ENCODE measurements at places on chromosomes 6 and 20.
A peak's percentile ranks its signal among the peaks of the same experiment; 100 is the strongest.

DNA sequence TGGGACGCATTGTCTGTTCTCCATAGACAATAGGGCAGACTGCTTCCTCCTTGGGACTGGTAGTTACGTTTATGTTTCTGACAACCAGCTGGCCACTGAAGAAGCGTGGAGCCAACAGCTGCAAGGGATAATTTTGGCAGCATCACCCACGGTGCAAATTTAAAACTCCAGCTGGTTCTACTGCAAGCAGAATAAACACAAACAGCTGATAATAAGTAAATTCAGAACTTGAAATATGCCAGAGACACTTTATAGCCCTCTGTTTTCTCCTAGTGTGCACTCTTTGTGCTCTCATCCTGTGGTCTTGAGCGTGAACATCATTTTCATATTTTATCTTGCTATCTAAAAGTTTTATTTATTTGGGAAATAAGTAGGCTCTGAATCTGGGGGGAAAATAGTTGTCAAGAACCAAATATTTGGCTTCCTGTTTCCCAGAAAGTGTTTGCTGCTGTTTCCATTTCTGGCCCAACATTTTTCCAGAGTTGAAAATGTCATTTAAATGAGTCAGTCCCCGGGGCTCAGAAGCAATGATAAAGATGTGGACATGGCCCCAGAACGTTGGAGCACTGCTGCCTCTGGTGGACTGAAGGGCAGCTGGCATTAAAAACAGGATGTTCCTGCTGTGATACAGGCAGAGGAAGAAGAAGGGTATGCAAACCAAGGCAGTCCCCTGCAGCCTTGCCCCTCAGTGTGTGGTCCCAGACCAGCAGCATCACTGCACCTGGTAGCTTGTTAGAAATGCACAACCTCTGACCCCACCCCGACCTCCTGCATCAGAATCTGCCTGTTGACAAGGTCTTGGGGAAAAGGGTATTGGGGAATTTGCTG, 12.5 kb upstream of the THBD start:
- DNase-seq: no peak

- no peak for DNase-seq
Measured at GRCh38 chr6:11766589-11767450, 11.8 kb downstream of the ADTRP start.

DNA sequence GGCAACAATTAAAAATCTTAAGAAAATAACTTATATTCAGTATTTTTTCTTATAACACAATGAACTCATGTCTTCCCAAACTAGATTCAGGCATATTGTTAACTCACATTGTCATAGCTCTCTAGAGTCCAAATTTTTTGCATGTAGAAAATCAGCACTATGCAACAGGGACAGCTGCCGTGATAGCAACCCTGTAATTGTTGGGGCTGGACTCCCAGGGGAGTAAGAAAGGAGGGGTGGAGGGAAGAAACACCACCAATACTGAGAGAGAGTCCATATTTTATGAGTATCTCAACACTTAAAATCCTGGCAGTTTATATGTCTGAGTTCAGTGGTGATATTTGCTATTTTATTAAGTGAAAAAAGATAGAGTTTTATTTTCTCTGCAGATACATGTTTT, 89.6 kb upstream of the HS3ST5 start:
- no peak for DNase-seq

DNA sequence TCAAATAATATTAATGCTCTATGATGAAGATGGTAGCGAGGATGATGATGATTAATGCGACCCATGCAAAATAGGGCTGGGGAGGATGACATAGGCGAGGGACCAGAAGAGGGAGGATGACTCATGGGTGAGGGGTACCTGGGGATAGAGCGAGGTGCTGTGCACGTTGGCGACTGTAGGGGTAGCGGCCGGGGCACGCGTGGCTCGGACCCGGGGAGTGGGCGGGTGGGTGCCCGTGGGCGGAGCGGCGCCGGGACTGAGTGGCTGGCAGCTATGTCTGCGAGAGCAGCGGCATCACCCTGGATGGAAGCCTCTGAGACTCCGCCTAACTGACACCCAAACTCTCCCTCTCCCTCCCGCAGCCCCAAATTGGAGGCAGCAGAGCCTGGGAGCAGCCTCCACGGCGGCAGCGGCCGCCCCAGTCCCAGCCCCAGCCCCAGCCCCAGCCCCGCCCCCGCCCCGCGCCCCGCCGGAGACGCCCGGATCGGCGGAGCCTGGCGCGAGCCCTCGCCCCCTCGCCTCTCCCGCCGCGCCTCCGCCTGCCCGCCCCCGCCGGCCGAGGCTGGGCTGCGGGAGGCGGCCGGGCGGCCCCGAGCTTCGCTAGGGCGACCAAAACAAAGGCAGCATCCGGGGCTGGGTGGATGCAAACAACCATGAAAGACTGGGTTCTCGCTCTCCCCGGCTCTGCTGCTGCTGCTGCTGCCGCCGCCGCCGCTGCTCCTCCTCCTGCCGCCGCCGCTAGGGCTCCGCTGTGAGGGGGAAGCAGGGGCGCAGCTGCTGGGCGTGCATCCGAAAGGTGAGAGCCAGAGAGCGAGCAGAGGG, at the start of gene RIMS1:
Gene RIMS1, plus strand, starts transcription at position 367 of the 822 bp plus-strand sequence. CDS start 474 bp downstream, outside the sequence.
- DNase-seq: no peak

DNA sequence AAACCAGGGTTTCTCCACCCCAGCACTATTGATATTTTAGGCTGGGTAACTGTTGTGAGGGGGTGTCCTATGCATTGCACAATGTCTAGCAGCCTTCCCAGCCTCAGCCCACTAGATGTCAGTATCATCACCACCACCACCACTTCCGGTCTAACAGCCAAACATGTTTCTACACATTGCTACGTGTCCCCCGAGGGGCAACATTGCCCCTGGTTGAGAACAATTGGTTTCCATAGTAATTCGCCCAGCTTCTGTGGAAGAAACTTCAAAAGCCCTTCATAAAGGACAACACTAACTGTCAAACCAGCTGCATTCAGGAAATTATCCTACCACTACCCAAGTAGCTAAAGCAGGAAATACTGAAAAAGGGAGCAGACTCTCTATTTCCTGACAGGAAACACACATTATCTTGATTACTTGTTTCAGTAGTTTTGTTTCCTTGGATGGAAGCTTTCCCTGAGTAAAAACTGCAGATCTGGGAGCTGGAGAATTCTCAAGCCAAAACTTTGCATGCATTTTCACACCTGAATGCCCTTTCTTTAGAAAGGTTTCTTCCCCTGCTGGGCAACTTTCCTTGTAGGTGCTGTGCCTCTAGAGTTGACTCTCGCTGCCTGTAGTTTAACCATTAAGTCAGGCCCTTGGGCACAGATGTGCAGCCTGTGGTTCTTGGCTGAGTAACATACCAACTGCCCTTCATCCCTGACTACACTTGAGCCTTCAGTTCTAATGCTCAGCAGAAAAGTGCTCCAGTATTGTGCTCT, 23.6 kb downstream of the PKHD1 start:
- peak; percentile 81 for DNase-seq

GRCh38 chr6:167116109-167116837, 6.6 kb upstream of the CCR6 start:
- DNase-seq: no peak

GRCh38 chr6:43107344-43108062, 31.4 kb downstream of the PTK7 start:
- DNase-seq: no peak

DNA sequence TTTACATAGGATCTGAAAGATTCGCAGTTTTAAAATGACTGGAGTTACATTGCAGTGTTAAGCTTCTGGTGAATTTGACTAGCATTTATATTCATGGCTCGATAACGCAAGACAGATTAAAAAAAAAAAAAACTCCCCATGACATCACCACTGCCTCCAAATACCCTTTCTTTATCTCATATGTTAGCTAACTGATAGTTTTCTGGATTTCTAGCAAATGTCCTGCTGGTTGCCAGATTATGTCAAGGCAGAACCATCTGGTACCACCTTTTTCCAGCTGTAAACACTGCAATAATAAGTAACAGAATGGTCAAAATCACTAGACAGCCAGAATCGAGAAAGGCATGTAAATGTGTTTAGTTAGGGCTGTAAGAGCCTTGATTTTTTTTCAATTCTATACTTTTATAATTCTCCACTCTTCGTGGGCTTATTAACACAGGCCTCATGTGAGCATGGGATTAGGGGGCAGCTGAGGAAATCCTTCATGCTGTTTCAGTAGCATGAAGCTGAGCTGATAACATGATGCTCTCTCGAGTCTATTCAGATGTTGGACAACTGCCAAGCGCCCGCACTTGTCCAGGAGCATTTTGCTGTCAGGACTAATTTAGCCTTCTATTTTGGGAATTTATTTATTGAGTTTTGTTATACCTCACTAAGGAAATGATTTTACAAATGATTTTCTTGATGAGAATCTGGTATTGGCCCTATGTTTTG, 166.0 kb upstream of the SCGN start:
- no peak for DNase-seq

DNA sequence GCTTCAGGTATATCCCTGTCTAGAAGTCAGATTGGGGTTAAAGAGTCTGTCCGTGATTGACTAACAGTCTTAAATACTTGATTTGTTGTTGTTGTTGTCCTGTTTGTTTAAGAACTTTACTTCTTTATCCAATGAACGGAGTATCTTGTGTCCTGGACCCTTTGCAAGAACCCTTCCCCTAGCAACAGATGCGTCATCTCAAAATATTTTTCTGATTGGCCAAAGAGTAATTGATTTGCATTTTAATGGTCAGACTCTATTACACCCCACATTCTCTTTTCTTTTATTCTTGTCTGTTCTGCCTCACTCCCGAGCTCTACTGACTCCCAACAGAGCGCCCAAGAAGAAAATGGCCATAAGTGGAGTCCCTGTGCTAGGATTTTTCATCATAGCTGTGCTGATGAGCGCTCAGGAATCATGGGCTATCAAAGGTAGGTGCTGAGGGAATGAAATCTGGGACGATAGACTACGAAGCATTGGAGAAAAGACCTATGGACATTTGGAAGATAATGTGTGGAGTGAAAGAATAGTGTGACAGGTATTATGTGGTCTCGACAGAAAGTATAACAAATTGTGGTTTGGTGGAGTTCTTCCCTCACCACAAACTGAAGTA, at the start of gene HLA-DRA:
Gene HLA-DRA, plus strand, starts transcription at position 286 of the 613 bp plus-strand sequence. Its CDS starts 64 bp downstream, at position 350.
- DNase-seq: peak; percentile 80

GRCh38 chr6:48883116-48883515, 579.9 kb downstream of the MMUT start:
- DNase-seq: no peak

- no peak for DNase-seq
Measured at GRCh38 chr20:42379385-42379784, 761.2 kb upstream of the CHD6 start.

GRCh38 chr20:34618676-34619075, 58.2 kb downstream of the PIGU start:
- DNase-seq: no peak

DNA sequence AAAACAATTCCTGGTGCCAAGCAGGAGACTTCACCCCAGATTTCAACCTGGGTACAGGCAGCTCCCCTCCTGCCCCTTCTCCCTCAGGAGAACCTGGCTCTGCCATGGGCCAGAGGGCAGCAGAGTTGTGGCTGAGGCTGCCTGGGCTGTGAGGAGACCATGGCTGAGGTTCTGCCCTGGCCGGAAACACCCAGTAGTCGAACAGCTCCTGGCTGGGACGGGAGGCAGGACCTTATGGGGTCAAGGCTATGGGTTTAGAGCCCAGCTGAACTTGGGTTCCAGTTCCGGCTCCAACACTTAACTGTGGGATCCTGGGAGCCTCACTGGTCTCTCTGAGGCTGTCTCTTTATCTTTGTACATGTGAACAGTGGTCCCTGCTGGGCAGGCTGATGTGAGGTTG, 8.5 kb downstream of the C6orf132 start:
- DNase-seq: no peak

- no peak for DNase-seq
Measured at GRCh38 chr6:25882051-25882496, 8.0 kb upstream of the SLC17A3 start.

GRCh38 chr20:3613821-3614440, 49.3 kb downstream of the GFRA4 start:
- no peak for DNase-seq

DNA sequence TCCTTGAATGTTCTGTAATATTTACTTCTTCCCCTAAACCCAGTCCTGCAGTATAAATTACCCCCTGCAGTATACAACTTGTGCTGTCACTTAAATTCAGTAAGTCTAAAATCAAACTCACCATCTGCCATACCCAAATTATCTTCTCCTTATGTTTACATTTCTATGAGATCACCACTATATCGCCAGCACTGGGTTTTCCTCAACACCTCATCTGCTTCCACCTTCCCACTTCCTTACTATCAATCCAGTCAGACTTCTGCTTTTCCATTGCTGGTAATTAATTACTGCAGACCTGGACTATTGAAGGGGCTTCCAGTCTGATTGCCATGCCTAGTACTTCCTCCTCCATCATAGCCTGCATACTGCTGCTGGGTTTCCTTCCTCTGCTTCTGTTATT, 15.2 kb downstream of the EFHC1 start:
- DNase-seq: no peak

DNA sequence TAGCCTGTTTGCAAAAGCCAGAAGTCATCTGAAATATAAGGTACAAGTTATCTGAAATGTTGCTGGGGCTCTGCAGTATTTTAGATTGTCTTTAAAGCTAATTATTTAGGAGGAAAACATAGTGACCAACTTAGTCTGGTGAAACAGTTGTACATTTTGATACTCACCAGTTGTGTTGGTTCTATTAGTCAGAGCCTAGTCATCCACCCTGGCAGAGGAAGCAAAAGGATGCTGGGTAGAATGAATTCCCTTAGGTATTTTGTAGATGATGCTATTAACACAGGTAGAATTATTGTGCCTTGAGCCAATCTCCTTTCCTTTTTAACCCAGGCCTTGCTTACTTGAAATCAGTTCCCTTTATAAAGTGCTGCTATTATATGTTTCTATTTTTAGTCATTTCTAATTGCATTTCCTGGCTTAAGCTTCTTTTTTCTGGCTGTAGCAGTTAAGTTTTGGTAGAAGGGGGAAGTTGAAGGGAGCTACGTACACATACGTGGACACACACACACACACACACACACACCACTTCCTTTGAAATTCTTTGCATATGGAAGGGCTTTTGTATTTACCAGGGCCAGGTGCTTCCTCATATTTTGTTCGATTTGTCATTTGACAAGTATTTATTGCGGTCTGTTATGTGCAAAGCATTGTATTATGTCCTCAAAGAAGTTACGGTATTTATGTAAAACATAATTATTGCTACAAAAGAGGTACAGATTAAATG, 82.4 kb downstream of the RTN4IP1 start:
- no peak for DNase-seq

DNA sequence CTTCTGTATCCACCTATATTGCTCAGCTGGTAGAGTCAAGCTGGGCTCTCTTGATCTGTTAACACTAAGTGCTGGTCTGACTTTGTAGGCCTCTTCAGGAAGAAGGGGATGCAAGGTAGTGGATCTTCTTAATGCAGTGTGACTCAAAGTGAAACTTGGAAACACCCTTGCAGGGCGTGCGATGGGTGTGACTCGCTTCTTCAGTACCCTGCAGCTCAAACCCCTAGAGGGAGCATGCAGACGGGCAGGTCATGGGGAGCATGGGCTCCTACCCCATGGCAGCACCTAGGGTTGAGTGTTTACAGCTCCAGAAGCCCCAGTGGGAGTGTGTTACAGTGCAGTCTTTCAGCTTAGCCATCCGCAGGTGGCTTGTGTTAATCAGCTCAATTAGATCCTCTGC, 757 bp upstream of the SAMD3 start:
- peak; percentile 35 for DNase-seq

Data from CD4-positive, CD25-positive, alpha-beta regulatory T cell (primary cell).